ENCODE measurements at places on chromosomes 12 and 14. TPM values are rescaled to one million over a fixed set of nuclear protein-coding genes. Genes with fewer than 3 reads are reported as not detected.

The SERPINA10 gene
- not detected for total RNA-seq

DNA sequence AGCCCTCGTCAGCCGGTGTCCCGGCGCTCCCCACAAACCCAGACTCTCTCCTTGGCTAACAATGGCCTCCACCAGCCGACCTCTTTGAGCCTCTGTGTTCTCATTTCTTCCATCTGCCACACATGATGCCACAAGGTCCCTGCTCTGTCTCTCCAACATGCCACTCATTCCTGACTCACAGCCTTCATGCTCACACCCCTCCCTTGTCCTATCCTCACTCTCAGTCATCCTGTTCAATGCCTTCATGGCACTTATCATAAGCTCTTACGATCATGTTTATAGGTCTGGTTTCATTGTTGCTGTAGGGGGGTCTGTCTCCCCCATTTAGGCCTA is 9.6 kb upstream of the SERPINA11 start:
- no peak for DNase-seq

GRCh38 chr12:80170915-80171314 is 71.6 kb downstream of the OTOGL start:
- no peak for DNase-seq

DNA sequence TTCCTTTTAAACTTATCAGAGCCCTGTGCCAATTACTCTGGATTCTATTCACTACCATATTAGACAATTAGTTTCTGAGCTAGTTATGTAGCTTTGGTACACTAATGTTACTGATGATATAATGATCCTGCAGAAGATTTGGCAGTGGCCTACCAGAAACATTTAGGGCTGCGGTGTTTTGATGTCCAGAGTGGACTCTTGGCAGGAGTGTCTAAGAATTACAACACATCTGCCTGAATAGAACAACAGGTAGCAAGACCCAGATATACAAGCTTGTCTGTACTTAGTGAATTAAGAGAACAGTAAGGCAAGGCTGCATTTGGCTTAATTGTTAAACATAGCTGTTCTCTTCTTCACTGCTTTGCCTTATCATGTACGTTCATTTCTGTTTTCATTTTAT is 691.6 kb upstream of the FBXO33 start:
- no peak for DNase-seq
